ENCODE measurements at places on chromosomes 7 and 10. TPM values are rescaled to one million over a fixed set of nuclear protein-coding genes. Genes with fewer than 3 reads are reported as not detected.

DNA sequence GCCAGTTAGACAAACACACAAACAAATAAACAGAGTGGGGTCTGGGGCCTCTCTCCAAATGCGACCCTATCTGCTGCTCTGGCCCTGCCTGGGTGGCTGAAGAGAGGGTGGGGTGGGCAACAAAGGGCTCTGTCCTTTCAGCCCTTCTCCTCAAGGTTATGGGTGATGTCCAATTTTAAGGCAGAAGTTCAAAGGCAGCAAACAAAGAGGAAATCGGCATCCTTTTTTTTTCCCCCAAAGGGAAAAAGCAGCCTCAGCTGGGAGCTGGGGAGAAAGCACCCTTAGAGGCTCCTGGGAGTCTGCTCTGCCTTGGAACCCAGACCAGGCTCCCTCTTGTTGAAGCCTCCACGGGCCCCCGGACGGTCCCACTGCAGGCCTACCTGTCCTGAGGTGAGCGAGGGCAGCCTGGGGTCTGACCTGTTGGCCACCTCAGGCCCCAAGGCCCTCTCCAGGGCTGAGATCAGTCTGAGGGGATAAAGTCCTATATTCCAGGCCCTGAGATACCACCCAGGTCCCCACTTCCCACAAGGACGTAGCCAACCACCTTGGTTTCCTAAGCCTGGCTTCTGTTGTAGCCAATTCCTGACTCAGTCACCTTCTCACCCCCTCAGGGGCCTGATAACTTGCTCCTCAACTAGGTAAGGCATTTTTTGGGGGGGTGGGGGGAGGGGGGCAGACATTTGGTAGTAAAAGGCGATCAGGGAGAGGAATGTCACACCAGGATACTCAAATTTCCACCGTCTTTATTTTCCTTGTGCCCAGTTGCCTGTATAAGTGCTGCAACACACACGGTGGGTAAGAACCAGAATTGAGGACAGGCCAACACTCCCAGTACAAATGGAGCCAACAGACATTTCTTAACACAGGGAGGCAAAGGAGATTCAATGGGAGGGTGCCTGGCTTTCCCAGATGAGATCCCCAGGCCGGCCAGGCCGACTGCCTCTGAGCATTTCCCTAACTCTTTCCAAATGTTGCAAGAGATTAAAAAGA lies 4.3 kb downstream of the HOXA11 start:
- DNase-seq: peak; percentile 61

DNA sequence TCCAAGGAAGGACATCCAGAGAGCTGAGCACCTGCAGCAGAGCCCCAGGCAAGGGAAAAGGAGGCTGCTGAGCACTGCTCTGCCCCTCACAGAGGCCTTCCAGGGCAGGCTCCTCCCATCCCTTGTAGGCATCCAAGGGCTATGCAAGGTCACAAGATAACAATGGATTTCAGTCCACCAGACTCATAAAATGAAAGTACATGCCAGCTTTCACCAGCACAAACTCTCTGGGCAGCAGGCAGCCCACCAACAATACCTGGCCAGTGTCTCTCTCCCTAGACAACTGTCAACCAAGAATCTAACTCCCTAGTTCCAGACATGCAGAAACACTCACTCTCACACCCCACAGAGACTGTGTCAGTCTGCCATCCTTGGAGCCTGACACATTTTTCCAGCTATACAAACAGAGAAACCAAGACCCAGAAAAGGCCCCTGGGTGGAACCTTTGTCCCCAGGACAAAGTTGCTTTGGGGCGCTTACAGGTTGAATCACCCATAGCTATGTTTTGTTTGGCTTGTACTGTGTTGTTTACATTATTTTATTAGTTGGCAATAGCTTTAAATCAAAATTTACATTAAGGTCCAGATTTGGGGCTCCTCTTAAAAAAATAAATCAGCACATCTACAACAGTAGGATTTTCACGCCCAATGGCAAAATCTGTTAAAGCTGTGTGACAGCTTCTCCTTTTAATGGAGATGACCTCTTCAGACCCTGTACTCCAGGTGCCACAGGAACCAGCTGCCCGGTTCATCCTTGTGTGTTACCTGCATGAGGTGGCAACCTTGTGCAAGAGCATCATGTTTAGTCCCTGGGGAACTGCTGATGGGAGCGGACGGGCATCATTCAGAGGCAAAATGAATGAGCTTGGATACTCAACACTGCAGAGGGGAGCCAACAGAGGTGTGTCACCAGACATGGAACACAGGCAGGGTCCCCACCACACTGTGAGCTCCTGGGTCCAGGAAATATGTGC lies 5.2 kb downstream of the GRID1 start:
- DNase-seq: peak; percentile 46

Gene CPA2
- polyA plus RNA-seq: not detected

- no peak for DNase-seq
Measured at GRCh38 chr7:2412587-2413201, 9.3 kb downstream of the CHST12 start.

DNA sequence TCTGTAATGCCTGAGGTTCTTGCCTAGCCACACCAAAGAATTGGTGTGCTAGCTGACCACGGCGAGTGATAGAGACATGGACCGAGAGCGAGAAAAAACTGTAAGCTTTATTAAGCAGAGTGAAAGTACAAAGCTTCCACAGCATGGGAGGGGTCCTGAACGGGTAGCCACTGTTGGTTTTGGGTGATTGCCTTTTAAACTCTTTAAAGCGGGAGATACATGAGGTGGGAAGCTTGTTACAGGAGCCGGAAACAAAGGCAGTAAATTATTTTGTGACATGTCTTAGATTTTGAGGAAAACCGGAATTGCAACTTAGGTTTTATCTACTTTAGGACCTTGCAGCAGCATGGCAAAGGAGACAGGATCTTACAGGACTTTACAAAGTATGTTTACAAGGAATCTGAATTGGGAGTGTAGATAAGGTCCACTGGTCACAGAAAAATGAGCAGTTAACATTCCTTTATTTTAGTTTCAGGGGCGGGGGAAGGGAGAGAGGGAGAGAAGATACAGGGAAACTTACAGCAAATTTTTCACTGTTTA lies 252.7 kb upstream of the MBL2 start:
- DNase-seq: no peak

DNA sequence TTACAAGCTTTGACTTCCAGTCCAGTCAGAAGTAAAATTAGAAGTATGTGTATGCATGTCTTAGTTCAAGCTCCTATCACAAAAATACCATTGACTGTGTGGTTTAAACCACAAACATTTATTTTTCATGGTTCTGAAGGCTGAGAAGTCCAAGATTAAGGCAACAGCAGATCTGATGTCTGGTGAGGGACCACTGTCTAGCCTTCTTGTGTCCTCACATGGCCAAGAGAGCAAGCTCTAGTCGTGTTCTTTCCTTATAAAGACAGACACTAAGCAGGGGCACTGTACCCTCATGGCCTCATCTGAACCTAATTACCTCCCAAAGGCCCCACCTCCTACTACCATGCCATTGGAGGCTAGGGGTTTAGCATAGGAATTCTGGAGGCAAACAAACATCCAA lies 41.3 kb upstream of the ARL4A start:
- DNase-seq: no peak

Data from kidney (tissue), 22 donors.